Natural killer cell treated with Interleukin-12 subunit alpha and Interleukin-12 subunit beta and Interleukin-15 and Interleukin-18, amount 100 ng/mL, for 72 hours (primary cell): ENCODE measurements at places on chromosomes 6 and 20. TPM values are rescaled to one million over a fixed set of nuclear protein-coding genes. Genes with fewer than 3 reads are reported as not detected.

NQO2 gene
- 35.1 TPM for total RNA-seq

FNDC1 gene
- total RNA-seq: not detected

DNA sequence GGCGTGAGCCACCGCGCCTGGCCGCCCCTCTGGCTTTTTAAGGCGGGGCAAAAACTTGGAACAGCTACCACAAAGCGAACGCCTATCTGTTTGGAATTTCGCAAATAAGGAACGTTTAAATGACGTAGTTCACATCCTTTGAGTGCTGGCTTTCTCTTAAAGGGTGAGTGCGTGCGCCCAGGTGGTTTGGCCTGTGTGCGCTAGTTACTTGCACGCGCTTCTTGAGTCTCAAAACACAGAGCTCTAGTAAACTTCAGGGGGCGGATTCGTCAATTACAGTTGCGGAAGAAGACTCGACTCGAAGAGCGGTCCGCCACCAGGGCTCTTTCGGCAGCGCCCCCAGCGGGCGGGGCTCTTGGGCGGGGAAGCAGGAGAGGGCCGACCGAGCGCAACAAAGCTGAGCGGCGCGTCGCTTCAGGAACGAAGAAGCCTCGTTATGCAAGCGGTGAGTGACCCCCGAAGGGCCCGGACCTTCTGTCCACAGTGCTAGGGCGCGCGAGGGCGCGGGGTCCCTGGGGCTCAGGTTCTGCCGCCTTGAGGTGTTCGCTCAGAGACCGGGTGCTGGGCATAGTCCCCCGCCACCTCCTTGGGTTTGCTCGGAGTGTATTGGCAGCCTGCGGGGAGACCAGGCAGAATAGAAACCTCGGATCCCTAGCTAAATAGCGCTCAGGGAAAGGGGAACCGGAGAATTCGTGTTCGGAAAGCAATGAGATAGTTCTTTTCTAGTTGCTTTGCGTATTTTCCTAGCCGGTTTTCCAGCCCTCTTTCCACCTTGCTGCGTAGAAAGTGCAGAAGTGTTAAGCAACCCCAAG lies at the start of gene SYCP2L:
SYCP2L (plus strand) TSS at position 362 of the 812 bp plus-strand sequence; CDS start at position 437, 75 bp downstream.
- H3K36me3 ChIP-seq: no peaks in the 10 kb centered on the region
- H3K27me3 ChIP-seq: peaks cover 38% of the 10 kb centered on the region
- H3K4me3 ChIP-seq: peak within 1 kb of the TSS; percentile 76
- DNase-seq: no peak

COL10A1 gene
- total RNA-seq: not detected
